Lower lobe of right lung (tissue), 2 donors: ENCODE measurements at places on chromosomes 3 and 15.

DNA sequence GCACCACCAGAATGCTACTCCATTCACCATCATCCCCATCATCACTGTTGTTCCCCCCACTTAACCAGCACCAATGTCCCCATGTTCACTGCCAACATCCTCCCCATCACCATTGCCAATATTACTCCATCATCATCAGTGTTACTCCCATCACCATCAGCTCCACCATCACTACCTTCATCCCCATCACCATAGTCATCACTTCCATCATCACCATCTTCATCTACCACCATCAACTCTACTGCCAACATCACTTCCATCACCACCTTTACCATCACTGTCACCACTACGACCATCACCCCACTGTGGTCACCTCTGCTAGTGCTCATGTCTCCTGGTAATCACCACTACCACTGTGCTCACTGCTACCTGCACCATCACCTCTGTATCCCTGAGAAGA, 47.2 kb upstream of the TMEM115 start:
- no peak for DNase-seq

- peak; percentile 96 for DNase-seq
These were observed at the start of gene EDEM1 for GRCh38 chr3:5187156-5187919. EDEM1 (plus strand) TSS chr3:5187707; CDS start chr3:5187806, 99 bp downstream.

DNA sequence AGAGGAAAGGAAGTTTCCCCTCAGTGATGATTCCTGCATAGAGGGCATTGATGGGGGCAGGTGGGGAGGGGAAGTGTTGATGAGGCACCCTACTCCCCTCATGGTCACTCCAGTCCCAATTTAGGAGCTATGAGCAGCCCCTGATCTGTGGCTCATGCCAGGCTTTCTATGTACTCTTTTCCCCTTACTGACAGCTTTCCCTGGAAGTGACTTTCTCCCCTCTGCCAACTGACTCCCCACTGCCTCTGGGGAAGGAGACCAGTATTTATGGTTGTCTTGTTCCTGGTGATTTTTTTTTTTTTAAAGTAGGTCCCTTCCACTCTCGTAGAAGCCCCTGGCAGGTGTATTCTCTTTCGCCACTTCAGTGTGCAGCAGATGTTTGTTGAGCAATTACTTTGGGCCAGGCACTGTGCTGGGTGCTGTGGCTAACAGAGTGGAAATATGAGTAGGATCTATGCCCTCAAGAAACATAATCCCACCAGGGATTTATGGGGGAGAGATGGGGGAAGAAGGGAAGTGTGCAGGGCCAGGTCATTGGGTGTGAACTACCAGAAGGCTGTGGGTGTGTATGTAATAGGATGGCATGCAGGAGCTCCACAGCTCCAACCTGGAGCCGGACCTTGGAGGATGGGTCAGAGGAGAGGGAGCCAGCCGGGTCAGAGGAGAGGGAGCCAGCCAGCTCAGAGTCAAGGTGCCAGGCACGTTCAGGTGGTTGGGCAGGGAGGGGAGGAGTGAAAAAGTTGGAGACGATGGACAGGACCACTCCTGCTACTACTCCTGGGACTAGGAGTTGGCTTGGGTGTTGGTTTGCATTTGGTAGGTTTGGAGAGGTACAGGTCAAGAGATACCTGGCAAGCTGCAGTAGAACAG, 3.5 kb downstream of the SMAD6 start:
- DNase-seq, result no peak

DNA sequence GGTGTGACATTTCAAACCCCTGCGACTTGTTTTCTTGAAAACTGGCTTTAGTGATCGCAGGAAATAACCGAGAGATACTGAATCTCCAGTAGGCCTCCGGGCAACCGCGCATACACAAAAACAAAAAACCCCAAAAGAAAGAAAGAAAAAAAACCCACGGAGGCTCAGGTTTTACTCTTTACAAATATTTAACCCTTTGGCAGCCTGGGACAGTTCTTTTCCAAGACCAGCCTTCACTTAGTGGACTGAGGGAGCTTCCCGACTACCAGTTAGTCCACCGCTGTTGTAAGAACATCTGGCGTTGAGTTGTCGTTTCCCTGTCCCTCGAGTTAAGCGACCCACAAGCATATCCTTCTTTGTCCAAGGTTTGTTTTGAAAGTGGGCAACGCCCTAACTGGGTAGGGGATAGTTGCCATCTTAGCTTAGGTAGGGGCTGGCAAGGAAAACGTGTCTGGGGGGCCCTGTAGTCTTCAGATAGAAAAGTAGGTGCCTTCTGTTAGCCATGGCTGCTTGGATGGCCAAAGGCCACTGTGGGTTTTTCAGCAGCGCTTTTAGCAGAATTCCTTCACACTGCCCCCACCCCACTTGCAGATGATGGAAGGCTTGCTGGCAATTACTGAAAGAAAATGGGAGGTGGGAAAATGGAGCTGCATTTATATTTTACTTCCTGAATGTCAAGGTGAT, 6.9 kb downstream of the ISL2 start:
- no peak for DNase-seq

DNA sequence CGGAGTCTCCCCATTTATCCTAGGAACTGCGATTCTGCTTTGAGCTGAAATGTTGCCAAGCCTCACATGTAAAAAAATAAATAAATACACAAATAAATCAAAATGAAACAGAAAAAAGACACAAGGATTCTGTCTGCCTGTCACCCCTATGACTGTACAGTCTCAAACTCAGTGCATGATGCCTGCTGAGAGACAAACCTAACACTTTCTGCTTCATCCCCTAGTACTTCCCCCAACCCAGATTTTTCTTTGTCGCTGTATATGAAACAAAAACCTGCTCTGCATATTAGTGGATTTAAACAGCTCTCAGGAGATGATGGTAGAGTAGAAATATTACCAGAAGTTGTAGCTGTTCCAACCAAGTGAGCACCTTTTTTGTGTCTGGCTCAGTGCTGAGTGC, 530.7 kb upstream of the CFAP20DC start:
- no peak for DNase-seq

- peak; percentile 49 for DNase-seq
These were observed 2.3 kb upstream of the MBNL1 start for GRCh38 chr3:152266221-152266995.
